HepG2 (cell line): ENCODE measurements at places on chromosomes 7 and 10. TPM values are rescaled to one million over a fixed set of nuclear protein-coding genes. Genes with fewer than 3 reads are reported as not detected.

DNA sequence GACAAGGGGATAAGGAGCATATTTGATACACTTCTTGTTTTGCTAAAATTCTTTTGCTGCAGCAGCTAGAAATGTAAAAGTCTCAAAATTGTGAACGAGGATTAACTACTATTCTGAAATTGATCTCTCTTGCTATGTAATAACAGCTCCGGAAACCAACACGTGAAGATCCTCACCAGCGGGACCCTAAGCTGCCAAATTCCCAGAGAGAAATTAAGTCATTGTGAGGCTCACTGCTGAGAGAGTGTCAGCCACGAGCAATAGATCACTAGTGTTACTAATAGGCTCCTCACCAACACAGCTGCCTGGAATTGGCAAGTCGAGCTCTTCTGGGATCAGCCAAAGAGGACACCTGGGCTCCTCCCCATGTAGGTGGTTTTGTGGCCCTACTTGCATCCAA, 5.6 kb upstream of the VWA2 start:
- no peak for DNase-seq

DNA sequence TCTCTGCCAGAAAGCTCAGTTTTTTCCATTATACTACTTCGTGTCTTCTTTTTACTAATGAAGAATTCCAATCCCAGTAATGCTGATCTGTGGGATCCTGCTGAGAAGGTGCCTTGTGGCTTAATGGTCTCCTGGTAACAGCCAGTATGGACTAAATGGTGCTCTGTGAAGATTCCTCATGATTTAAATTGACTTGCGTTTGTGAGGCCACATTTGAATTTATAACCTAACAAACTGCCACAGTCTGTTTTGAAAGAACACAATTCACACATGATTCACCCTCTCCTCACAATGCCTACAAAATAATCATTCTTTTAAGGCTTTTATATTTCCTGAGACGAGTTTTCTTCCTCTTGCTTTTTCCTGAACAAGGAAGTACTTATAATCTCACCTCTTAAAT, 140.0 kb downstream of the MBL2 start:
- DNase-seq = no peak

DNA sequence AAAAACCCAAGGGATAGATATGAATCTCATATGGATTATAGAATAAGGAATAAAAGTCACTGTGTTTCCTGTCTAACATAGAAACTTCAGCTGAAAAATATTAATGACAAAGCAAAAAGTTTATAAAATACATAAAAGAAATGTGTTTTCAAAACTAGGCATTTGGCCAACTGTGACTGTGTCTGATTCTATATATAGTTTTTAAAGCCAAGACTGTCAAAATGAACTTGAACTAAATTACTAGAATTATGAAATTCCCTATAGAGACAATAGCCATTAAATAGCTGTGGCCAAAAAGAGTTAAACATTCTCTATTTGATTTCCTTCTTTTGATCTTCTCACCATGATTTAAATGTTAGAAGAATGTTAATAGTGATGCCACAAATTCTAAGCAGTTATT, 311.2 kb upstream of the SEMA3D start:
- DNase-seq = no peak

DNA sequence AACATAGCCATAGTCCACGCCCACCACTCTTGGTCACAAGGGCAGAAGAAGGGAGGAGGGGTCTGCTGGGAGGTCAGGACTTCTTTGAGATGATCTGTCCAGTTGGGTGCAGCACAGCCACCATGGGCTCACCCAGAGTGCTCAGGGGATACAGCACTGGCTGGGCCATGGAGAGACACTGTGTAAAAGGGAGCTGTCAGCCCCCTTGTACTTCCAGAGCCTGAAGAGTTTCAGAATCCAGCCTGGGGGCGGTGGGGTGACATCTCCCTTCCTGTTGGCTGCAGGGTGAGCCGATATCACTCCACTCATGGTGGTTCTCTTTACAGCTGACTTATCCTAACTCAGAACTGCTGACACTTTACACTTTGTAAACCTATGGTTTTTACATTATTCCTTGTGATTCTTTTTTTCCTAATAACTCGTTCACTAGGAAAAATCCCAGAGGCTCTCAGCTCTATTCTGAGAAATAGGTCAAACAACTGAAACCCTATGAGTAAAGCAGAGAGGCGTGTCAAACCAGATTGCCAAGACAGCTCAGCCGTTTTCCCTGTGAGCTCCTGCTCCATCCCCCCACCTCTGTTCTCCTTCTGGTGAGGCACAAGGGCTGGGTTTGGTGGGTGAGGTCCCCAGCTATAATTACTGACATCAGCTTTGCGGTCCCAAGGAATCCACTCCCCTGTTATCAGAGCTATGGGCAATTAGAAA, 3.2 kb upstream of the MRPS24 start:
- no peak for DNase-seq

GRCh38 chr7:139713061-139713460, 64.7 kb downstream of the HIPK2 start:
- DNase-seq = no peak

SCRN1 gene
- 43.2 and 45.5 TPM in 2 replicates for polyA plus RNA-seq
